CD4-positive, alpha-beta T cell treated with Interleukin-12 subunit alpha and Interleukin-12 subunit beta, for 1 hour (primary cell): ENCODE measurements at places on chromosomes 11 and 22.
A peak's percentile ranks its signal among the peaks of the same experiment; 100 is the strongest.

DNA sequence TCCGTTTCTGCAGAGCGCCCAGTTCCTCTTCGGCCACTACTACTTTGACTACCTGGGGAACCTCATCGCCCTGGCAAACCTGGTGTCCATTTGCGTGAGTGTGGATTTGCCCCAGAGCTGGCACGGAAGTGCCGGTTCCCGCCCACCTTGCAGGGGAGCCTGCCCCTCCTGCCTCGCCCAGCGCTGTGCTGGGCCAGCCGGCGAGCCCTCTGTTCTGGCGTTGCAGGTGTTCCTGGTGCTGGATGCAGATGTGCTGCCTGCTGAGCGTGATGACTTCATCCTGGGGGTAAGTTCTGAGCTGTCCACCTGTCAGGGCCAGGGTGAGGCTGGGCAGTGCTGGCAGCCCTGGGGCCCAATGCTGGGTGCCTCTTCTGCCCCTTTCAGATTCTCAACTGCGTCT lies 29.8 kb downstream of the TPCN2 start:
- no peak for DNase-seq

DNA sequence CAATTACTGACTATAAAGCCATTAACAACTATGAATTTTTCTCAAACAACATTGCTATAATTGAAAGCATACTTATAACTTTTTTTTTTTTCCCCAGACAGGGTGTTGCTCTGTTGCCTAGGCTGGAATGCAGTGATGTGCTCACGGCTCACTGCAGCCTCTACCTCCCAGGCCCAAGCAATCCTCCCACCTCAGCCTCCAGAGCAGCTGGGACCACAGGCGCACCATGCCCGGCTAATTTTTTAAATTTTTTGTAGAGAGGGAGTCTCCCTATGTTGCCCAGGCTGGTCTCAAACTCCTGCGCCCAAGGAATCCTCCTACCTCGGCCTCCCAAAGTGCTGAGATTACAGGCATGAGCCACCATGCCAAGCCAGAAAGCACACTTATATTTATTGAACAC lies 6.1 kb upstream of the WEE1 start:
- DNase-seq: no peak

DNA sequence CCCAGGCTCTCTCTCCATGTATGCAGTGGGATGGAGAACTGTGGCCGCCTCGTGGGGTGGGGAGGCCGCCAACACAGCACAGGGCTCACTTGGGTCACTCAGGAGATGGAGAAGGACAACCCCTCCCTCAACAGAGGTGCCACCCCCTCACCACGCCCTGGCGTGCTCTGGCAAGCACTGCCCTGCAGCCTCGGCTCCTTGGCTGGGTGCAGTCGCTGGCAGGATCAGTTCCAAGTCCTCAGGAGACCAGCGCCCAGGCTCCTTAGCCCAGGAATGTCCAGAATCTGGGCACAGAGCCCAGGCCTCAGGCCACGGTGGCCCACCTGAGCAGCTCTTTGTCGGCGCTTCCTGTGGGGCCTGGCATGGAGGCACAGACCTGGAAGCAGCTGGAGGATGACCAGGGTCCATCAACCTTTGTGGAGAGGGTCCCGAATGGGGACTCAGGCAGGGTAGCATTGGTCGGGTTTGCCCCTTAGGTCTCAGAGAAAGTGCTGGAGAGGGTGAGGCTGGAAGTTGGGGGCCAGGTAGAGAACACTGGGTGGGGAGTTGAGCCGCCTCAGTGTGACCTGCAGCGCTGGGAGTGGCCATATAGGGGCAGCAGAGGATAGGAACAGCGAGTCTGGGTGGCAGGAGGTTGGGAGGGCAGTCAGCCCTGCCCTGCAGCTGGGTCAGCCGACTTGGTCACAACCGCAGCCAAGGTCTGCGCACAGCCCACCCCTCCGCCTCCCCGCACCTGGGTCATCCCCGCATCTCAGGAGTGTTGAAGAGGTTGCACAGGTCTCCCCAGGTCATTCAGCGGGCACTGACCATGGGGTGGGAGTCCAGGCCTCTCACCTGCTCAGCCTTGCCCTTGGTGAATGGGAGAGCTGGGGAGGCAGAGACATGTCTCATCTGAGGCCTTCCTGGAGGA lies 8.2 kb downstream of the SUSD2 start:
- peak; percentile 31 for DNase-seq

DNA sequence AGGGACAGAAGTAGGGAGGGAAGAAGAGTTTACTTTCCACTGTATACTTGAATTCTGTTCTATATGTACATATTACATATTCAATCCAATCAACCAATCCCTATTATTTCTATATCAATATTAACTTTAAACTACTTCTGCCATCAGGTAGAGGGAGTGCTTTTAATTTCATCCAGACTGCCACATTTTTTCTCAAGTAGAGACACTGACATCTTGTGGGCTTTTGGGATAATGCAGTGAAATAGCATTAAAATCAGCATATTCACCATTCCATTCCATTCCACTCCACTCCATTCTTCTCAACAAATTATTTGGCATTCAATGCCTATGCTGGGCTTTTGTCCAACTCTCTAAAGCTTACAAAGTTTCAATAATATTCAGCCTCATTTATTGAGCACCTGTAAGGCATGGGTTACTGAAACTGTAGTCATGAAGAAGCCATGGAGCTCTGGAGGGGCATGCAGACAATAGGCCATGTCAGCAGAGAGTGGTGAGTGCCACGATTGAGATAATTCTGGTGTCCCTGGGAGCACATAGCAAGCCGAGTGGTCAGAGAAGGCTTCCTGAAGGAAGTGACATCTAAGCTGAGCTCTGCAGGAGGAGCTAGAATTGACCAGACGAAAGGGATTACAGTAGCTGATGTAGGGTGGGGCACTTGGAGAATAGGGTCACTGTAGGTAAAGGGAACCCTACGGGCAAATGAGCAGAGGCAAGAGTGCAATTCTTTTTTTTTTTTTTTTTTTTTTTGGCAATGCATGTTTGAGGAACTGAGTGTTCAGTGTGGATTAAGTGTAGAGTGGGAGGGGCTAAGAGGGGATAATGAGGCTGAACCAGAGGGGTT lies 12.8 kb upstream of the CLPB start:
- peak; percentile 57 for DNase-seq

- DNase-seq: no peak
Measured at GRCh38 chr22:38081636-38081940, 2.4 kb downstream of the SLC16A8 start.

DNA sequence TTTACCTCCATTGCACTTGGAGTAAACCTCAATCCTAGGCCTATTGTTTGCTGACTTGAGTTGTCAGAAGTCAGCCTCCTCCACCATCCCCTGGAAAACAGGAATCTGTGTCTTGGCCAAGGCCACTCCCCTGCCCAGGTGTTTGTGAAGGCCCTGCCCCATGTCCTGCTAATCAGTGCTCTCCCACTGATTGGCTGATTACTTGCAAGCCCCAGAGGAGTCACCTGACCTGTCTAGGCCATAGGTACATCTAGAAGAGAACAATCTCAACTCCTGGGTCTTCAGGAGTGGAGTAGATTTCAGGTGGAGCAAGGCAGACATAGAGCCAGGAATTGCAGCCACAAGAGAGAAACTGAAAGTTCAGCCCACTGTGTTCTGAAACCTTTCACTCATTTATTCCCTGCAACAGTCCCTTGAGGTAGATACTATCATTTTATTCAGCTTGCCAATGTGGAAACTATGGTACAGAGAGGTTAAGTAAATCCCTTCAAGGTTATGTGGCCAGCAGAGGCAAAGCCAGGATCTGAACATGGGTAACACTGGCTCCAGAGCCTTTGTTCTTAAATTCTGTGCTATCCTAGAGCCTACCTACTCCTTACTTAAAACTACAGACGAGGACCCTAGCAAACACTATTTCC lies 10.4 kb downstream of the OAF start:
- no peak for DNase-seq

DNA sequence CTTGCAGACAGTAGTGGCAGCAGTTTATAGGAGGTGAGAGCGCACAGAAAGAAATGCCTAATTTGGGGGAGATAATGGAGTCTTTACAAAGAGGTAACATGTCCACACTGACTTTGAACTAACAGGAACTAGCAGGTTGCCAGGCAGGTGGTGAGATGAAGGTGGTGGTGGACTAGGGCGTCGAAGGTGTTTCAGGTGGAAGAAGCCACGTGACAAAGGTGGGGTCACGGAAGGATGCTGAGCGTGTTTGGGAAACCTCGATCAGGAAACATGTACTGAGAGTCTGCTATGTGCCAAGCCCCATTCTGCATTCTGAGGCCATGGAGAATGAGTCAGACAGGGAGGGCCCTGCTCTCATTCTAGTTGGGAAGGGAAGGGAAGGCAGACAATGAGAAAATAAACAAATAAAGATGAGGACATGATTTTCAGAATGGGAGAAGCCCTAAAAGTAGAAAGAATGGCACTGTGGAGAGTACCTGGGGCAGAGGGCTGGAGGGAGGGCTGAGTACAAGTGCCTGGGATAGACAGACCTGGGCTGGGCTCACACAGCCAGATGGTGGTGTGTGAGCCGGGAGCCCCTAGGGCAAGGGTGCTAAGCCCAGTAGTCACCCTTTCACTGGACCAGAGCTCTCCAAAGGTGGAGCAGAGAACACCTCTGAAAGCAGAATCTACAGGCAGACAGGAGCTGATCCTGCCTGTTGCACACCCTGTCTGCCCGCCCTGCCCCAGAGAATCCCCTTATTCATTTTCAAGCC lies 16.2 kb upstream of the NNMT start:
- no peak for DNase-seq

DNA sequence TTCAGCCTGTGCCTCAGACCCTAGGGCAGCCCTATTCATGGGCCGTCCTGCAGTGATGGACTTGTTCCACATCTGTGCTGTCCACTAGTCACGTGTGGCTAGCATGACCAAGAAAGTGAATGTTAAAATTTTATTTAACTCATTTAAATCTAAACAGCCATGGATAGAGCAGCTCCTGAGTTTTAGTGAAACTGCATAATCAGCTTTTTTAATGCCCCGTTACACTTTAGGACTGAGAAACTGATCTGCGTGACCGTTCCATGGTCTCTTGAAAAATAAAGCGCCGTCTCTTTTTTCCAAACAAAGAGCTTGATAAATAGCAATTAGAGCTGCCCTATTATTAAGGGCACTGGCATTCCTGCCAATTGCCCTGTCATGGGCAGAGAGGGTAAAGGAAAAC lies 76.5 kb upstream of the SNX19 start:
- DNase-seq: no peak

- DNase-seq: no peak
Measured at GRCh38 chr22:43490311-43490710, 78.5 kb downstream of the MPPED1 start.

GRCh38 chr11:125750629-125751028 lies 4.5 kb downstream of the PATE1 start:
- no peak for DNase-seq

DNA sequence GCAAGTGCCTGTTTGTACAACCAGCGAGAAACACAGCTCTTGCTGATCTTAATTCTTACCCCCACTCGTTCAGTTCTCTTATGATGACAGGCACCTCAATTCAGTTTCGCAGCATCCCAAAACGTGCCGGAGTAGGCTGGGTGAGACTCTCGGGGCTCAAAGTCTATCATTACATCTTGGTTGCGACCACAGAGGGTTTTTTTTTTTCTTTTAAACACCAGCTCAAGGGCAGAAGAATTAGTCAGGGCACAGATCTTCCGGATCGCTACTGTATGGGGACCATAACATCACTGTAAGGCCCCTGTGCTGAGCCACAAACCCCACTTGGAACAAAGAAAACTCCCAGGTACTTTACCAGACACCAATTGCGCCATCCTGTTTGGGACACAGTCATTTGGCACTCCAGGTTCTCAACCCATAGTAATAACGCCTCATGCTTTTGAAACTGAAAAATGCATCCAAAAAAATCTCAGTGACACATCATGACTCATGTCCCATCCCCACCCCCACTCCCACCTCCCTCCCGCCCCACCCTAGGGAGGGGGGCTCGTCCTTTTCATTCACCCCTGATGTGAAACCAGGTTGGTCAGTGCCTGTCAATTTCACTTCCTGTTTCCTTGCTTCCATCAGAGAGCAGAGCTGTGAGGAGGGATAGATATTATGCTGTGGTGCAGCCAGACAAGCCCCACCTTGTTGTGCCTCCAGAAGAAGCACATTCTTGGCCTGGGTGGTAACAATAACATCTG lies 41.0 kb upstream of the CD5 start:
- peak; percentile 81 for DNase-seq
